NCI-H1436 treated with DMSO at 0.1 percent for 48 hours (cell line): ENCODE measurements at places on chromosomes 11 and 22.

- no peak for DNase-seq
Observed at GRCh38 chr11:44366741-44367140, 56.8 kb upstream of the ALX4 start.

DNA sequence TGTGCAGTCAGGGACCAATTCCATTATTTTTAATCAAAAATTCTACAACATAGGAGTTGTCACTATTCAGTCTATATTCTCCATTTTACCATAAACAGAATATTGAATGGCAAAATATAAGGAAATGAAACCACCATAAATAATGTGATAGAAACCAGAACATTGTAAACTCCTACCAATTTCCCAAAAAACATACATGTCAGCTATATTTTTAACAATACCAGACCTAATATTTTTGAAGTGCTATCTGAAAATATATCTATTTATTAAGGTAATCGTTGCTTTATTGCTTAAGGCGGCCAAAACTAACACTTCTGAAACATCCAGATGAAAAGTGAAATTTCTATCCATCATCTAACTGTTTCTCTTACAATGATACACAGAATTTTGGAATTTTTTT lies 123.0 kb upstream of the C11orf58 start:
- no peak for DNase-seq

DNA sequence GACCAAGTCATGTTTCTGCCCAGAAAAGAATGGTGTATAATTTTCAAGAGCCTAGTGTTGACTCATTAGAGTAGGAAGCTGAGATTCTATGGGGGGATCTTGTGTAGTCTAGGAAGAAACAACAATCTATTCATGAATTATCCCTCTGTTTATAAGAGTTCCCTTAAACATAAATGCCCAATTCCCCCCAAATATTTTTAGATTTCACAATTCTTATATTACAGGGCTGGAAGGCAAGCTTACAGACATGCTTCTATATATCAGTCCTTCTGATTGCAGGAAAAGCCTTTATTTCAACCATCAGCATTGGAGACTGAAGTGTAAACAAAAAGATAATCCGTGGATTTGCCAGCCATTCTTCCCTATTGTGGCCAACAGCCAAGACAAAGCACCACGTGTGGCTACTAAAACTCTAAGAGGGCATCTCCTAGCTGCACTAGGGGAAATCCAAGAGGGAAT lies 71.4 kb downstream of the NAT10 start:
- DNase-seq, result no peak

- DNase-seq, result no peak
Observed at GRCh38 chr11:15735706-15736105, 620.6 kb downstream of the SOX6 start.

DNA sequence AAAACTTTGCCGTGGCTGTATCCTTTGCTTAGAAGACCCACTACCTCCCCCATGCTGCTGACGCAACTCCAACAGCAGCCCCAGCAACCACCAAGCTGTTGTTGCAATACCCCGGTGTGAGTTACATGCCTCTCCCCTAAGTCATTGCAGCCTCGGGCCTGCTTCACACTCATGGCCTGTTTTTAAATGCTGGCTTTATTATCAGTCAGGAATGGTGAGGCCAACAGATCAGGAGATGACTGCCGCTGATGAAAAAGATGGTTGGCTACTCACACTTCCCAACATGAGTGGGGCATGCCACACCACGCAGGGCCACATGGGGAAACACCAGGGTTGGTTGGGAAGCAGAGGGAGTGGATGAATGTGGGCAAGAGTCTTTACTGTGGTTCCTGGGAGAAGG lies 171.5 kb upstream of the SYT13 start:
- DNase-seq, result no peak

- no peak for DNase-seq
Observed at GRCh38 chr11:103994094-103994493, 42.3 kb upstream of the DDI1 start.
